HS-5 (cell line): ENCODE measurements at places on chromosomes 12 and 14.
A peak's percentile ranks its signal among the peaks of the same experiment; 100 is the strongest.

DNA sequence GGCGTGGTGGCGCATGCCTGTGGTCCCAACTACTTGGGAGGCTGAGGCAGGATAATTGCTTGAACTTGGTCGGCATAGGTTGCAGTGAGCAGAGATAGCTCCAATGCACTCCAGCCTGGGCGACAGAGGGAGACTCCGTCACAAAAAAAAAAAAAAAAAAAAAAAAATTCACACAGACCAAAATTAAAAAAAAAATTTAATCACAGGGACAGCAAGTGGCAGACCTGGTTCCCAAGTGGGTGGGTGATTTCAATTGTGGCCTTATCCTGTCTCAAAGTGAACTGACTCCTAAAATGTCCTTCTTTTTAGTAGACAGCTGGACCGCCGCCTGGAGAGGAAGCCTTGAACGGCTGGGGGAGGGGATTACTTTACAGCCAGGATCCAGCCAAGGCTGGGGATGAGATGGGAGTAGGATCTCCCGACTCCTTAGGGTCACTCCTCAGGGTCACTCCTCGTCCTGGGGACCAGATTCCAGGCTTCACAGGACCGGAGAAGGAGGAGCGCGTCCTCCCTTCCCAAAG, 1.5 kb upstream of the KCNH3 start:
- DNase-seq, result no peak

- DNase-seq, result no peak
Observed at GRCh38 chr14:51868405-51868804, 8.0 kb downstream of the GNG2 start.

GRCh38 chr14:29927376-29928116, at the start of gene PRKD1:
Gene PRKD1 (minus strand): TSS chr14:29927847.
- no peak for DNase-seq

GRCh38 chr12:50960130-50960529, 7.8 kb downstream of the HIGD1C start:
- DNase-seq, result no peak

- peak; percentile 65 for DNase-seq
Observed at GRCh38 chr12:68521321-68521839, 89.3 kb upstream of the RAP1B start.

DNA sequence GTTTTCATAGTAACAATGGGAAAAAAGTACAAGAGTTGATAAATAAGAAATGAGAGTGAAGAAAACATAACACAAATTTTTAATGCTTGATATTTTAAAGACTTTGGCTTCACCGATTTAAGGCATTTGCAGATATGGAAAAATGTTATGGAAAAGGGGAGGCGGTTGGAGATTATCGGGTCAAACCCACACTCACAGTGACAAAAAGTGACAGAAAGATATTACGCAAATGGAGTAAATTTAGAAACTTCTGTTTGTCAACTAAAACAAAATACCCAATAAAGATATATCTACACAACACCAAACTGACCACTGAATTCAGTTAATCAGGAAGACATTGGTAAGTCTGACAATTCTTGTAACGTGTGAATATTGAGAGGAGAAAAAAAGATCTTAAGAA, 2.5 kb downstream of the PPP1R12A start:
- no peak for DNase-seq

DNA sequence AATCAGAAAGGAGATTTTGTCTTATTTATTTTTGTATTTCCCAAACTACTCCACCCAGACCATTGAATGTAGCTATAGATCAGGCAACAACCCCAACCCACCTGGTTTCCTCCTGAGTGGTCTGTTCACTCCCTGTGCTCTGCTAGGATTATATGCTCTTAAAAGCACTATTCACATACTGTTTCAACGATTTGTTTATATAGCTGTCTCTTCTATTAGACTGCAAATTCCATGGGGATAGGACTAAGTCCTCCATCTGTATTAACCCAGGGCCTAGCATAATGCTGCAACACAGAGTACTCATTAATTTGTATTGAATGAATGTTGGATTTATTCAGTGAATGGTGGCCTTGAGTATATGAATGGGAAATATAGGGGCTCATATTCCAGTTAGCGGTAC, 307.6 kb downstream of the RAD51B start:
- no peak for DNase-seq

DNA sequence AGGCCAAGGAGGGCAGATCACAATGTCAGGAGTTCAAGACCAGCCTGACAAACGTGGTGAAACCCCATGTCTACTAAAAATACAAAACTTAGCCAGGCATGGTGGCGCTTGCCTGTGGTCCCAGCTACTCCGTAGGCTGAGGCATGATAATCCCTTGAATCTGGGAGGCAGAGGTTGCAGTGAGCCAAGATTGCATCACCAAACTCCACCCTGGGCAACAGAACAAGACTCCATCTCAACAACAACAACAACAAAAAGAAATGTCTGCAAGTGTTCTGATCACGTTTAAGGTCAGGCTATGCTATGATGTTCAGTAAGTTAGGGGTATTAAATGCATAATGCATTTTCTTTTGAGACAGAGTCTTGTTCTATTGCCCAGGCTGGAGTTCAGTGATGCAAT, 6.7 kb upstream of the PLD4 start:
- DNase-seq, result no peak

DNA sequence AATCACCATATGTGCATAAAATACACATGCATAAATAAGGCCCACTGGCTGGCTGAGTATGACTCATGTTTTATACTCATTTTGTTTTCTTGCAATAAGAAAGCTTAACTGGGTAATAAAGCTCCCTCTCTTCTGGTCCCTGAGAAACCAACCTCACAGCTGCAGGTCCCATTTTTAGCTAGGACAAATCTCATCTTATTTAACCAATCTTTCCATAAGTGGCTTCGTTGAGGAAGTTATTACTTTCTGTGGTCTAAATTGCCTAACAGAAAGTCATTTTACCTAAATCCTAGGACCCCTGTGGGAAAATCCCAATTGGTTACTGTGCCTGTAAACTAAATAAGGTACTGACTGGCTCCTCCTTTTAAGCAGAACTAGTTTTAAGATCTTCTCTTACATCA, 232.8 kb upstream of the FBXO33 start:
- DNase-seq, result no peak

GRCh38 chr12:43921666-43922337, 85.9 kb downstream of the TMEM117 start:
- DNase-seq, result peak; percentile 5

DNA sequence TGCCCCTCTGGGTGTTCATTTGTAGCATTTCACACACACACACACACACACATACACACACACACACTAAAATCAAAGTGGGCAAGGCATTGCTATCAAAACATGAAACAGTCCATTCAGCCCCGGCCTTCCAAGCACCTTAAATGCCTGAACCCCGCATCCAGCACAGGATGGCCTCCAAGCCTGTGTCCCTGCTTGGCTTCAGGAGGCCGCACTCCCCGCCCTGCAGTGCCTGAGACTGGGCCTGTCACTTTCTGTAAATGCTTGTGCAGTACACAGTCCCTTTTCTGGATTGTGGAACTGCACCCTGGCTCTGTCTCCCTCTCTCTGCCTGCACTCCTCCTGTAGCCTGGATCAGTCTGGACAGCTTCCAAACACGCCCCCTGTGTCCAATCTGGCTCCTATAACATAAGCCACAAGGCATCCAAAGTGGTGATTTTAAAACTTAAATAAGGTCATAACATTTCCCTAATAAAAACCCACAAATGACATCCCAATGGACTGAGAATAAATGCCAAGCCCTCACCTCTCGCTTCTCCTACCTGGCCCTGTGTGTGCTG, 972.2 kb upstream of the TMEM132C start:
- DNase-seq, result no peak

- DNase-seq, result no peak
Observed at GRCh38 chr14:92660571-92660970, 87.9 kb downstream of the LGMN start.

DNA sequence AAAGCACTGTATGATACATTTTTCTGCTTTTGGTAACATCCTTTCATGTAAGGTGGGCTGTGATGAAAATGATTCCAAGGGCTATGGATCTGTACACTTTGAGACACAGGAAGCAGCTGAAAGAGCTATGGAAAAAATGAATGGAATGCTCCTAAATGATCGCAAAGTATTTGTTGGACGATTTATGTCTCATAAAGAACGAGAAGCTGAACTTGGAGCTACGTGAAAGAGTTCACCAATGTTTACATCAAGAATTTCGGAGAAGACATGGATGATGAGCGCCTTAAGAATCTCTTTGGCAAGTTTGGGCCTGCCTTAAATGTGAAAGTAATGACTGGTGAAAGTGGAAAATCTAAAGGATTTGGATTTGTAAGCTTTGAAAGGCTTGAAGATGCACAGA, 22.1 kb upstream of the SRGAP1 start:
- DNase-seq, result peak; percentile 56

DNA sequence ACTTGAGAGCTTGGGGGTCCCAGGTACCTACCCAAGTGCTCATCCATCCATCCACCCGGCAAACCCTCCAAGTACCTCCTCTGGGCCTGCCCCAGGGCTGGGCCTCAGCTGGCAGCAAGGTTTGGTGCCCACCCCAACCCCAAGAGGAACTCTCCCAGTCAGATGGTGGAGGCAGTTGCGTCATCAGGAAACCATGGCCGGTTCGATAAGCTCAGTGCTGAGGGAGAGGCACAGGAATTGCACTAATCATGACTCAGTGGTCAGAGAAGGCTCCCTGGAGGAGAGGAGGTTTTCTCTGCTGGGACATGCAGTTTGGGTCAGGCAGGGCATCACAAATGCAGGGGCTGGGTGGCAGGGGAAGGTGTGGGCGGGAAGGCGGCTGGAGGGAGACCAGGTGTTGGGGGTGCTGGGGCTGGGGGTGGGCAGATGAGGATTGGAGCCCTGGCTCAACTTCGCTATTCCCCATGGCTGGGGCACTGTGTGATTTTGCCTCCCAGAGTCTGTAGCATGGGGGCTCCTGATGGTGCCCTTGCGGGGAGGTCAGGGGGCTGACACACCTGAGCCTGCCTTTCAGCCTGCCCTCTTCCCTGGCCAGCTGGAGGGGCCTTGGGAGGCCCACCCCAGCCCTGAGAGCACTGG, 32.2 kb downstream of the SH2B3 start:
- peak; percentile 72 for DNase-seq

DNA sequence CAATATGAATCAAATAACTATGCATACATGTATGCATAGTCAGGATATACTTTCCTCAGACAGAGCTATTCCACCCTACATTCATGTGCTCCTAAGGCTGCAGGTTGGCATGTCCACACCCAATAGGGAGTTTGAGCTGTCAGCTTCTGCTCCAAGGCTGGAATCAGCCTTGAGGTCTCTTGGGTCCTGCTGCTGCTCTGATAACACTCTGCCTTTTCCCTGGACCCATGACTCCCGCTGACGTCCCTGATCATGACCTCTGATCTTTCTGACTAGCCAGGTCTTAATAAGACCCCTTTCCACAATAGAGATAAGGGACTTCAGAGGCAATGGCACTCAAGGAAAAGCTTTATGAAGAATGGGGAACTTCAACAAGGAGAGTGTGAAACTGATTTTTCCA, 5.7 kb downstream of the PITPNM2 start:
- DNase-seq, result no peak

DNA sequence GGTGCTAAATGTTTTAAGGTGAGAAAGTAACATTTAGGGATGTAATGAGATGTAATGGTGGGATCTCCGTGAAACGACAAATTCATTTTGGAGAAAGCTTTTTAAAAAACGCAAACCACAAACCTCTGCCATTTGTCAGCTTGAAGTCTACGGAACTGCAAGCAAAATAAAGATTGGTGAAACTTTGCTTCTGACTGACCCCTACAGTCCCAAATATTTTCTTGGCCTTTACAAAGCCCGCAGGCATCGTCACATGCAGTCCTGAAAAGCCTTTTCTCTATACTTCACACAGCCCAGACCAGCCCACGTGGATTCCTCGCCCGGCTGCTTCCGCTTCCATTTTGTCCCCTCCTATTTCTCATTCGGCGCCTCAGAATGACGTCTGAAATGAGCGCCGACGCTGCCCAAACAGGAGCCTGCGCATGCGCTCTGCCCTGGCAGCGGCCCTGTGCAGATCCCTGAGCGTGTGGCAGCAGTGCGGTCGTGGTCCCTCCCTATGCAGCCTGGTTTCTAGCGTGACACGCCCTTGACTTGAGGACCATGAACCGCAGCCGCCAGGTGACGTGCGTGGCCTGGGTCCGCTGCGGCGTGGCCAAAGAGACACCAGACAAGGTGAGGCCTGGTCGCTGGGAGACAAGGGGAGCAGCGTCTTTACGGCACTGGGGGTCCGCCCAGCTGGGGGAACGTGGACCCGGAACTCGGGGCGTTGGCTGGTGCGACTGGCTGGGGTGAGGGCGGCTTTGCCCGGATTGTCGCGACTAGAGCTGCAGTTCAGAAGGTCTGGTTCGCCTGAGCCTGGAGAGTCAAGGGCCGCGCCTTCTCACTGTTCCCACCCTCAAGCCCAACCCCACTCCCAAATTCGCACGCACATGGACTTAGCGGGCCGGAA, at the start of gene PWP1:
Gene PWP1 (plus strand): TSS at position 440 of the 889 bp plus-strand sequence. CDS start 101 bp downstream, at position 541.
- DNase-seq, result peak; percentile 85

DNA sequence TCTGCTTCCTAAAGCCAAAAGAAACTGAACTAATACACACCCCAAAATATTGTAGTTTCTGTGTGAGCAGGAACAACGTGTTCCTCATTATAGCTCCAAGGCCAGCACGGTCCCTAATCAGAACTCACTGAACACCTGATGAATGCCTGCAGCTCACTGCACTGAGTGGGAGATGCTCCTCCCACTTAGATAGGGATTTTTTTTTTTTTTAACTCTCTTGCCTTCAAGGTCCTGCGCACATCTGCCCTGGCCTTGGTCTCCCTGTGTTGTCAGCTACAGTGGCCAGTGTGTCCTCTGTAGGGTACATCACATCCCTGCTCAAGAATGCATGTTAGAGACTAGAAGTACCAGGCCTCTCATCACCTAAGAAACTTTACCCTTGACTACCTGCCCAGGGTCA, 44.3 kb upstream of the TMPO start:
- no peak for DNase-seq

GRCh38 chr12:117143008-117143532, 43.9 kb upstream of the TESC start:
- no peak for DNase-seq

GRCh38 chr12:4046495-4046840, 173.3 kb upstream of the PARP11 start:
- DNase-seq, result no peak

- no peak for DNase-seq
Observed at GRCh38 chr12:89796798-89797382, 88.3 kb upstream of the ATP2B1 start.

- no peak for DNase-seq
Observed at GRCh38 chr14:74350211-74350927, 2.1 kb downstream of the VRTN start.

- no peak for DNase-seq
Observed at GRCh38 chr14:75428230-75429104, 645 bp downstream of the JDP2 start.

DNA sequence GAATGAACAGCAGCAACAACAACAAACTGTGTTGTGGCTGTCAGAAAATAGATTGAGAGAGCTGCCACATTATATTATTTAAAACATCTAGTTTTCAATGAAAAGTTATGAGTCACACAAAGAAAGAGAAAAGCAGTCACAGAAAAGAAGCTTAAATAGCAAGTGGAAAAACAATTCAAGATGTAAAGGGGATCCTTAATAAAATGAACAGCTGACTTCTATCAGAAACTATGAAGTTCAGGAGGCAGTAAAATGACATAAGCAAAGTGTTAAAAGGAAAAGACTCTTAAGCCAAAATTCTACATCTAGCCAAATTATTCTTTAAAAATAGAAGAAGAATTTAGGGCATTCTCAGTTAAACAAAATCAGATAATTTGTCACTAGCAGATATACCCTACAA, 5.6 kb downstream of the CLEC14A start:
- no peak for DNase-seq
